ENCODE measurements at places on chromosomes 11 and 22.

DNA sequence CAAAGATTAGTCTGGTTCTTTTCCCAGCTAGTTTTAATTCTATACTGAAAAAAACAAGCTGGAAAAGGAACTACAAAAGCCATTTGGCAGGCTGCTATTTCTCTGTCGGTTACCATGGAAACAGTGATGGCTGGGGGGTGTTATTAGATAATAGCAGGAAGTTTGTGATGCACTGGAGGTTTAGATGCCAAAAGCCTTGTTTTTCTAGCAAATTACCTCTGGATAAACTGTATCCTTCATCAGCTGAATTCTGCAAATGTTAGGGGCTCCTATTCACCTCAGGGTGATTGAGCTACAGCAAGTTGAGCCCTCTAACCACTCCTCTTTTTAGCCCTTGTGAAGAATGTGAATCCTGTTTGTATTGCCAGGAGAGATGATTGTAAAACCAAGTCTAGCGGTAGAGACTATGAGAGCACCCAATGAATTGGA is 25.2 kb downstream of the ALKBH3 start:
- DNase-seq: no peak

DNA sequence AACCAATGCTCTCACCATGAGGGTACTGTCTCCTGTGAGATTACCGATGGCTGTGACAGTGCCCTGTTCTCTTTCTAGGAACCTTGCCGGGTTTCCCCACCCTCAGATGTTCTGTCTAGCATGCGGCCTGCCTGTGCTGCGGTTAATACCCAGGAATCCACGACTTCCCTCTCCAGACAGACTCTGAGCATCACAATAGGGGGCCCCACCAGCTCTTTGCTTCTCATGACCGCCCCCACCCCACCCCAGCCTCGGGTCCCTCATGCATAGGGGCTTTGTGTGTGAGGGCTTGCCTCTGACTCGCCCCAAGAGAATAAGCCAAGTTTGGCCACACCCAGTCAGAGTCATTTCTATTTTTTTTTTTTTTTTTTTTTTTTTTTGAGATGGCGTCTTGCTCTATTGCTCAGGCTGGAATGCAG is 10.3 kb downstream of the PARVG start:
- DNase-seq: peak; percentile 50

- no peak for DNase-seq
Measured at GRCh38 chr11:127789927-127790326, 789.4 kb upstream of the KIRREL3 start.

DNA sequence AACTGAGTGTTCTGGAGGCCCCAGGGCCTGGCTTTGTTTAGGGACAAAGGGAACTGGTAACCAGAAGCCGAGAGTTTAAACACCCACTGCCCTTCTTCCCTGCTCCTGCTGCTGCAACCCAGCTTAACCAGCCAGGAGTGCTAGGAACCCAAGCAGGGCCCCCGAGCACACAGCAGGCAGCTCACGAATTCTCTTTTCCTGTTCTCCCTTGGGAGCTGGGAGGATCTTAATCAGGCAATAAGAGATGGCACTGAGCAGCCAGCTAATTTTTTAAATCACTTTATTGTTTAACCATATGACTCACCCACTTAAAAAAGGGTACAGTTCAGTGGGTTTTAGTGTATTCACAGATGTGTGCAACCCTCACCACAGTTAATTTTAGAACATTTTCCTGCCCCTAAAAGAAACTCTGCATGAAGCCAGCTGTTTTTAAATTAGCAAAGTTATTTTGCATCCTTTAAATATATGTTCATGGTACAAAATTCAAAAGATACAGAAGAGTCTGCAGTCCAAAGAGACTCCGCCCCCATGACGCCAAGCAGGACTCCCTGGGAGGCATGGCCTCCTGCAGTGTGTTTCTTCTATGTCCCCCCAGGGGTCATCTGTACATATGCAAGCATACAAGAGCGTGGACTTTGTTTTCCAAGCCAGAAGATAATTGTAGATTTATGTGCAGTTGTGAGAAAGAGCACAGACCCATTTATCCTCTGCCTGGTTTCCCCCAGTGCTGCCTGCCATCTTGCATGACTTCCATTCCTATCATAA is 18.9 kb upstream of the PPP6R3 start:
- no peak for DNase-seq

Measured in stimulated activated CD8-positive, alpha-beta memory T cell treated with anti-CD3 and anti-CD28 coated beads, Interleukin-15, amount 100 ng/mL, for 48 hours (primary cell).